Calu3 (cell line): ENCODE measurements at places on chromosomes 2 and 18.
A peak's percentile ranks its signal among the peaks of the same experiment; 100 is the strongest.

GRCh38 chr2:37181726-37182684 is 6.5 kb downstream of the SULT6B1 start:
- DNase-seq = no peak

DNA sequence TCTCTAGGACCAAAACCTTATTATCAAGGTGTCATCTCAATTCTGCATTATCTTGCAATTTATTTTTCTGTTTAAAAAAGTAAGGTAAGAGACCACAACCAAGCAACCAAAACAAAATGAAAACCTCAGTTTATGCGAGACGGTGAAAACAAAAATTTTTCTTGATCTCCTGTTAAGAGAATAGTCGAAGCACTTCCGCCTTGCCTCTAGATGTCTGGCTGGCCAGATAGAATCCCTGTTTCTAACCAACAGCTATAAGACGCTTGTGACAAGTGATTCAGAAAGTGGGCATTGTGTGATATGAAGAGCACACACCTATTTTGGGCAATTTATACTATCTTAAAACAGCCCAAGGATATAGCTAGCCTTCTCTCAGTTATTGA is 51.2 kb downstream of the MGAT5 start:
- DNase-seq = no peak

DNA sequence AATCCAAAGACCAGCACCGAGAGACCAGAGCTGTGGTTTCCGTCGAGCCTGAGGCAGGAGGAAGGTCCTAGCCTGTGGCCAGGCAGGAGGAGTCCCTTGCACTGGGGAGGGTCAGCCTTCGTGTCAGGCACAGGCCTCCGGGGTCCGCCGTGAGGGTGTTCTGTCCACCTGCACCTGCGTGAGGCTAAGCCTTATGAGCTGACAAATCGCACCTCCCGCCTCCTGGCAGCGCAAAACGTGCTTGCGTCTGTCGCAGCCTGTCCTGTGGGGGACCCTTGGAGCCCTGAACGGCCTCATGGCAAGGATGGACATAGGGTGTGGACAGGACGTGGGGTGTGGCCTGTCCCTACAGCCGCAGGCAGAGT is 73.3 kb downstream of the KCNG2 start:
- no peak for DNase-seq

- DNase-seq = peak; percentile 23
Observed at GRCh38 chr18:56748698-56749268, 97.6 kb downstream of the WDR7 start.

DNA sequence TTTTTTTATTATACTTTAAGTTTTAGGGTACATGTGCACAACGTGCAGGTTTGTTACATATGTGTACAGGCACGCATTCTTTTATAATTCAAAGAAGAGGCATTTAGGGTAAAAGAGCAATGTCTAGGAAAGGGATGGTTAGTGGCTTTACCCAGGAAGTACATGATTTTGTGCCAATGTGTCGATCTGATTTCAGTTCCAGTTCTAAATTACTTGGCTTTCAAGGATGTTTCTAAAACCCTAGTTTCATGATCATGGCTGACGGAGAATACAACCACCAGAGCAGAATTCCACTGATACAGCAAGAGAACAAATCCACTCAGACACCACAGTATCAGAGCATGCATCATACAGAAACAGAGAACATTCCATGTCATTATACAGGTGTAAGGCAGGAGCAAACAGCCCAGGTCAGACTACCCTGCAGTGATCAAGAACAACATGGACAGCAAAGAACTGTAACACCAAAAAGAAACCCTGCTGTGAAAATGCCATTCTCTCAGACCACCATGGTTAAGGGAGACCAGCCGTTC is 116.7 kb upstream of the STK17B start:
- no peak for DNase-seq

GRCh38 chr18:48662011-48662661 is 123.3 kb downstream of the CTIF start:
- DNase-seq = peak; percentile 52

DNA sequence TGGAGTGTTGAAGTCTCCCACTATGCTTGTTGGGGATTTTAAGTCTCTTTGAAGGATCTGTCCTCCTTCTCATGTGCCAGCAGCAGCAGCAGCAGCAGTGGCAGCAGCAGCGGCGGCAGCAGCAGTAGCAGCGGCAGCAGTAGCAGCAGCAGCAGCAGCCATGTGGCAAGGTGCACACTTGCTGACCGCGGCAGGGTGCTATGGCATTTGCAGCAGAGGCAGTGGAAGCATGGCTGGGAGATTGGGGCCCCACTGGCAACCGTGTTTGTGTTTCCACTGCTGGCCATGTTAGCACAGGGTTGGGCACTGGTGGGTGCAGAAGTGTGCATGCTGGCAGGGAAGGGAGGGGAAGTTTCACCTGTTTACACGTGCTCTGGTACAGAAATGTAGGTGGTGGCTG is 280.1 kb downstream of the NUP35 start:
- no peak for DNase-seq
